AG04450 (cell line): ENCODE measurements at places on chromosomes 16 and 17. TPM values are rescaled to one million over a fixed set of nuclear protein-coding genes. Genes with fewer than 3 reads are reported as not detected.

GRCh38 chr16:15847611-15848175, 9.1 kb downstream of the MYH11 start:
- DNase-seq, result no peak

DNA sequence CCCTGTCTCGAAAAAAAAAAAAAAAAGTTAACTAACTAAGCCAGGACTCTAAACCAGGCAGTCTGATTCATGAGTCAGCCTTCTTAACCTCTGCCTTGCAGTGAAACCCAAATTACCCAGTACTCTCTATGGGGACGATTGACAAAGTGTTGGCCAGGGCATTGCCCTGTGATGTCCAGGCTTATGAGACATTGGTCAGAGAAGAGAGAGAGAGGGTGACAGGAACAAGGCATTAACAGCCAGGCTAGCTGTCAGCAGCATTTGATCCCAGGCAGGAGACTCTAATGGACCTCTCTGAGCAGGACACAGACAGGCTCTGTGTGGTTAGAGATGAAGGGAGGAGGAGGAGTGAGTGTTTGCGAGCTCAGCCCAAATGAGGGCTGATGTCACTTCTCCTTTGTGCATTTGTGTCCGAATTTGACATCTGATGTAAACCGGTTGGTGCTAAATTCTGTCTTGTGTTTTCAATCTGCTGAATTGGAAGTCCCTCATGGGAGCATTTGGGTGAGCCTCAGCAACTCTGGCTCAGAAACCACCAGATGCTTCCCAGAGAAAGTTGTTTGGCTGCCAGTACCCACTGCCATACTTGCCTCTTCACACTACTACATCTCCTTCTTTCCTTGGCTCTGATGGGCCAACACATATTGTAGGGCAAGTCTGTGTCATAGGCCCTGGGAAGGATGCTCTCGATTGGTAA, 4.3 kb upstream of the MYL4 start:
- no peak for DNase-seq

DNA sequence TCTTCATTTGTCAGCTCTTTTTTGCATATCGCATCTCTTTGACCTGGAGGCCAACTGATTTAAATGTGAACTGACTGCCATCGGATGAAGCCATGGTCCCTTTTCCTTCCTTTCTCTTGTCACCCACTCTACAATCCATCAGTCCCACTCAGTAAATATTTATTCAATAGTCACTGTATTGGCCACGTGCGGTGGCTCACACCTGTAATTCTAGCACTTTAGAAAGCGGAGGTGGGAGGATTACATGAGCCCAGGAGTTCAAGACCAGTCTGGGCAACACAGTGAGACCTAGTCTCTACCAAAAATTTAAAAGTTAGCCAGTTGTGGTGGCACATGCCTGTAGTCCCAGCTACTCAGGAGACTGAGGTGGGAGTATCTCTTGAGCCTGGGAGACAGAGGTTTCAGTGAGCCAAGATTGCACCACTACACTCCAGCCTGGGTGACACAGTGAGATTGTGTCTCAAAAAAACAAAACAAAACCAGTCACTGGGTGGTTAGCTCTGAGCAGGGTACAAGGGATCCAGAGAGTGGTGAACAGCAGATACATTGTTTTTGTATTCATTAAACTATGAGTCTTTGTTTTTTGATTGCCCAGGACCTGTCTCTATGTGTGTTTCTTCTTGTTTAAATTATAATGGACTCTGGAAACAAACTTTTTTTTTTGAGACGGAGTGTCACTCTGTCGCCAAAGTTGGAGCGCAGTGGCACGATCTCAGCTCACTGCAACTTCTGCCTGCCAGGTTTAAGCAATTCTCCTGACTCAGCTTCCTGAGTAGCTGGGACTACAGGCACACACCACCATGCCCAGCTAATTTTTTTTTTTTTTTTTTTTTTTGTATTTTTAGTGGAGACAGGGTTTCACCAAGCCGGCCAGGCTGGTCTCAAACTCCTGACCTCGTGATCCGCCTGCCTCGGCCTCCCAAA, 6.9 kb downstream of the PHAF1 start:
- DNase-seq, result no peak

DNA sequence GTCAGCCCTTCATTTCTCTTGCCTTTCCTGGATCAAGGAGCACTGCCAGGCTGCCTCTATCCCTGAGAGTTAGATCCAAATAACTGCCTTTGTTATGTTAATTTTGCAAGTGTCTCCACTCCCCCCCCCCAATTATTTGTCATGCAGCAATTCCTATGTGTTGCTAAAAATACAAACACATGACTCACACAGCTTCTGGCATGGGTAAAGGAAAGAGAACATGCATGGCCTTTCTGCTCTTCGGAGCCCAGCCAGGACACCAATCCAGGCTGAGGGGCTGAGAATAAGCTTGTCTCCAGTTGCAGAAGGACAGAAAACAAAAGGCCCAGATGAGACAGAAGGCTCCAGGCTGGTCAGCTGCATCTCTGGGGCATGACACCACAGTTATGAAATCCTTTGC, 148.0 kb upstream of the TNRC6C start:
- DNase-seq, result no peak

- no peak for DNase-seq
Measured at GRCh38 chr16:85574672-85575475, 38.2 kb upstream of the GSE1 start.

DNA sequence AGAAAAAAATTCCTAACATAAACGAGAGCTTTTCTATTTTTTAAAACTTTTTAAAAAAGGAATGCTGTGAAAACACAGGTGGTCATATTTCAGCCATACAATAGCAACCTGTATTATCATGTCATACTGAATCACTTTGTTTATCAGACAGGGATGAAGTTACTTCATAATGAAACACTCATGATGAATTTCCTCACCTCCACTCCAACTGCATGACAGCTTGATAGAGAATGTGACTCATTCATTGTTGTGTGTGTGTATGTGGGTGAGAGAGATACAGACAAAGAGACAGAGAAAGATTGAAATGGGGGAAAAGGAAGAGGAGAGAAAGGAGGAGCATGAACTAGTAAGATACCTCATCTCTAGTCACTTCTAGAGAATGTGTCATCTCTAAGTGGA, 109.0 kb downstream of the SYCE1L start:
- no peak for DNase-seq

DNA sequence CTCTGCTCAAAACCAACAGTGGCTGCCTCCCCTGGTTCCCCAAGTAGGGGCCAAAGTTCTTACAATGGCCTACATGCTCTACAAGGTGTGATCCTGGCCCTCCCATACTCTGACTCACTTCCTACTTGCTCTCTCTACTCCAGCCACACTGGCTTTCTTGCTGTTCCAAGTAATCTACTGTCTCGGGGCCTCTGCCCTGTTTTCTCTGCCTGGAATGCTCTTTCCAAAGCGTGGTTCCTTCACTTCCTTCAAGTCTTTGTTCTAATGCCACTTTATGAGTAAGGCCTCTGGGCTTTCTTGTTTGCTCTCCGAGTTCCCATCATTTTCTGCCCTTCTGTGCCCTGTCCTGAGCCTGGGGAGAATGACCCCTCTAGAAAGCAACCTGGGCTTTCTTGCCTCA, 4.1 kb upstream of the CDH3 start:
- no peak for DNase-seq

DNA sequence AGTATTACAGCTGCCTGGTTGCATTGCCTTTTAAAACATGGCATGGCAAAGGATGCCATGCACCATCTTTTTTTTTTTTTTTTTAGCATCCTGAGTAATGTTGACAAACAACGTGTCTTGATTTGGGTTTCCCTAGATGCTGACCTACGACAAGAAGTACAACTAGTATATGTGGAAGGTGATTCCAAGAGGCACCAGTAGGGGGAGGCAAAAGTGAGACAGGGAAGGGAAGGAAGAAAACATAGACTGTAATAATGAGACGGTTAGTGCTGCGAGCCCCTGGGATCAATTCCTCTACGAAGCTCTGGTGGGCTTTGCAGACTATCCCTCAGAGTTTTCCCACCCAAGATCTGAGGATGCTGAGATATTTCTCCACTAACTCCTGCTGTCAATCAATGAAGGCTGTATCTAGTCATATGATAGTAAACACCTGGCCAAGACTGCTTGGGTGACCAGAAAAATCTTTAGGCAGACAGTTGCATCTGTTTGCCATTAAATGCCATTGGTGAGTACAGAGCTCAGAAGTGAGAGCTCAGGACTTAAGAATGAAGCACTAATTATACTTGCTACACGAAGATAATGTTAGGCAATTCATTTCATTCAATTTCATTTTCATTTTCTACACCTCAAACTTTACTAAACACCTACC, 458.6 kb upstream of the GOT2 start:
- no peak for DNase-seq

- DNase-seq, result peak; percentile 50
Measured at GRCh38 chr17:68398691-68399637, 58.3 kb downstream of the WIPI1 start.

GRCh38 chr17:19996502-19996901, 12.7 kb upstream of the SPECC1 start:
- DNase-seq, result no peak

GRCh38 chr17:147796-148740, 10.7 kb downstream of the SCGB1C2 start:
- DNase-seq, result no peak

DNA sequence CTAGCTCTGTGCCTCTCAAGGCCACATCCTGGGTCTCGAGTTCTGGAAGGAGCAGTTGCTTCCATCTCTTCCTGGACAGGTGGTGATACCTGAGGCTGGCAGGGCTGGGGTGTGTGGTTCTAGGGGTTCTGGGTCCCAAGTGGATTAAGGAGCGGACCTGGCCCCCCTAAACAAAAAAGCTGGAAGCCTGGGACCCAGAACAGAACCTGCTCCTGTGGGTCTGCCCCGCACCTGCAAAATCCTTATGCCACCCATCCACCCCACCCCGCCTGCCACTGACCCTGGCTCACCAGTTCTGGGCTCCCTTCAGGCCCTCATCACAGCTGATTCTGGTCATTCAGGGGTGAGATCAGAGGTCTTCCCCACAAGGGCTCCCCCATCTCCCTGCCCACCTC, 44.8 kb downstream of the ADCY7 start:
- DNase-seq, result no peak

- no peak for DNase-seq
Measured at GRCh38 chr16:4922721-4923342, 14.1 kb downstream of the PPL start.

- DNase-seq, result no peak
Measured at GRCh38 chr16:84574191-84574590, 43.7 kb downstream of the COTL1 start.

GRCh38 chr17:63039342-63039741, 73.3 kb downstream of the TANC2 start:
- no peak for DNase-seq

DNA sequence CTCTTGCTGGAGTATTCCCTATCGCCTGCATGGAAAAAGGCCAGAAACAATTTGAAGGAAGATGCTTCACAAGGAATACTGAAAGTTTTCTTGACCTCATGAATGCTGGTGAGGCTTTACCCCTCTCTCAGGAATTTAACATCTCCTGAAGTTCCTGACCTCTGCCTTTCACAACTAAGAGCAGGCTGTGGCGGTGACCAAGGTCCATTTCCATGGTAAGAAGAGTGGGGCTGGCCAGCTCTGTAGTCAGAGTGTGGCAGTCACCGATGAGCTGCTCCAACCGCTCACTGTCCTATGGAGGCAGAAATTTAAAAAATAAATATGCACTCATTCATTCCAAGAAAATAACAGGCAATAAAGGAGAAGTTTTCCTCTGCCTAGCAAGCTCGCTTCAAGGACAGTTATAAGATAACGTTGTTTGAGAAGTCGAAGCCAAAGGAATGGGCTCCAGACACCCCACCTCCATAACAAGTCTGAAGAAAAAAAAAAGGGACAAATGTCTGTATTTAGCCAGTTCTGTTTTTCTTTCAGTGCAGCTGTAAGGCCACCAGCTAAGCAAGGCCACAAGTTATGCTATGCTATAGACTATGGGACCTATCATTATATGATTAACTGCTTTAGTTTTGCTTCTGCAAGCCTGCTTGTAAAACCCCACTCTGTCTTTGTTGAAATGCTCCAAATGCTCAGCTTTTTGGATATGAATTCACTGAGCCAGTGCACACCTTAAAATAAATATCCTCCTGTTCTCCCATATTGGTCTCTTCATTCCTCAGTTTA, 6.0 kb upstream of the CCL4L2 start:
- no peak for DNase-seq

DNA sequence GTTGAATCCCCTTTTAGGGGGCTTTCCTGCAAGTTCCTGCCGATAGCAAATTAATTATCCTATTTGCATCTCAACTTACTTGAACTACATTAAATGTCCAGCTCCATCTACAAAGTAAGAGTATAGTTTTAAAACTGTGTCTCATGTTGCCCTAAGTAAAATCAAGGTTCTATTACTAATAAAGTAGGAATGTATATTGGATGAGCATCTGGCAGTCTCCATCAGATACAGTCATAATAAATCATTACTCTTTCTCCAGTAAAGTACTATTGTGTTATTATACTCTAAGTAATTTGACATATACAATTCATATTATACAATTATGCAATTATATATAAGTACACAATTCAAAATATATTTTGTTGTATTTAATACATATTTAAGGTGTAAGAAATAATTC, 249.3 kb downstream of the CEP112 start:
- DNase-seq, result no peak

DNA sequence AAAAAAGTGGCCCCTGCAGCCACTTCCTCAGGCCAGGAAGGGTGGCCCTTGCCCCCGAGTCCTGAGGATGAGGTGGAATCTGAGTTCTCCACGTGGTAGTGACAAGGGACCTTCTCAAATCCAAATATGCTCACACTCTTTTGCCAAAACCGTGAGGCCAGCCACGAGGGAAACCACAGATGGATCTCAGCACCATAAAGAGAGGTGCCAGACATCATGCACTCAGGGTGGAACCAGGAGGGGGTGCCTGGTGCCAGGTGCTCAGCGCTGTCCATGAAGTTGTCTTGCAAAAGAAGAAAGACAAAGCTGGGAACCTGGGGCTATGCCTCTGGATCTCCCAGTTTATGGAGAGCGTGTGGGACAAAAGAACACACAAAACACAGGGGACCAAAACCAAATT, 45.2 kb upstream of the MED9 start:
- DNase-seq, result no peak

- no peak for DNase-seq
Measured at GRCh38 chr16:88635671-88636319, 2.6 kb upstream of the IL17C start.

Gene ABCA9
- 0.10 and 0.12 TPM in 2 replicates for polyA plus RNA-seq

Gene SLC2A4
- 0.15 and 0.21 TPM in 2 replicates for polyA plus RNA-seq

Gene DNASE1L2
- polyA plus RNA-seq, result 0.14 and 0.19 TPM in 2 replicates

Gene GUCY2D
- polyA plus RNA-seq, result not detected in 2 replicates

Gene KCNJ12
- 0.02 TPM in 2 replicates for polyA plus RNA-seq

Gene KRTAP9-4
- polyA plus RNA-seq, result not detected in 2 replicates

Gene GH2
- polyA plus RNA-seq, result not detected in 2 replicates

Gene PPP1R1B
- not detected in 2 replicates for polyA plus RNA-seq

Gene ARL17B
- polyA plus RNA-seq, result 8.6 TPM in 2 replicates

Gene GNGT2
- polyA plus RNA-seq, result 0.16 and 0.21 TPM in 2 replicates

Gene KRT26
- not detected in 2 replicates for polyA plus RNA-seq
